Ovary (tissue), 10 donors: ENCODE measurements at places on chromosomes 3 and 15.

DNA sequence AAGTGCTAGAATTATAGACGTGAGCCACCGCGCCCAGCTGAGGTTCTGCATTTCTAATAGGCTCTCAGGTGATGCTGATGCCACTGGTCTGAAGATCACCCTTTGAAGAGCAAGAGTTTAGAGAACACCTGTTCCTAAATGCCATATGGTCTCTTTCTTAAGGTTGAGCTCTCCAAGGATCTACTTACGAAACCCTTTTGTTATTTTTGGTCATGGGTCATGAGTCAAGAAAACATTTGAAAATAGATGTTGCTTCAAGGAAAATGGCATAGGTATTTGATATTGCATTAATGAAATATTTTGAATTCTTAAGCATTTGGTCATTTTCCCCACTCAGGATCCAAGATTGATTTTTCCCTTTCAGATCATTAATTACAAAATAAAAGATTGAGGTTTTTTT is 74.7 kb upstream of the SOX2 start:
- no peaks in the 10 kb centered on the region for H3K27me3 ChIP-seq
- H3K4me1 ChIP-seq, result no peaks in the 10 kb centered on the region
- H3K36me3 ChIP-seq, result no peaks in the 10 kb centered on the region

DNA sequence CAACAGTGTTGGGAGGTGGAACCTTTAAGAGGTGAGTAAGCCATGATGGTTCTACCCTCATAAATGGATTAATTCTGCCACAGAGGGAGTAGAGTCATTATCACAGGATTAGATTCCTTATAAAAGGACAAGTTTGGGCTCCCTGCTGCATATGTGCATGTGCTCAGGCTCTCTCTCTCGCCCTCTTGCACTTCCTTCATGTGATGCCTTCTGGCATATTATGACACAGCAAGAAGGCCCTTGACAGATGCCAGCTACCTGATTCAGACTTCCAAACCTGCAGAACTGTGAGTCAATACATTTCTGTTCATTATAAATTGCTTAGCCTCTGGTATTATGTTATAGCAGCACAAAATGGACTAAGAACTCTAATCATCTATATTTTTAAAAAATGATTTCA is 205.3 kb downstream of the CTNNB1 start:
- no peak overlapping the region for H3K27ac ChIP-seq
- H3K4me3 ChIP-seq, result no peak overlapping the region
- no peaks in the 10 kb centered on the region for H3K4me1 ChIP-seq
- no peaks in the 10 kb centered on the region for H3K27me3 ChIP-seq
- no peaks in the 10 kb centered on the region for H3K36me3 ChIP-seq
- no peak for DNase-seq

GRCh38 chr3:157868196-157868595 is 238.0 kb downstream of the SHOX2 start:
- H3K36me3 ChIP-seq, result no peaks in the 10 kb centered on the region
- no peak overlapping the region for H3K4me3 ChIP-seq
- no peak for DNase-seq
- no peak overlapping the region for H3K27ac ChIP-seq

DNA sequence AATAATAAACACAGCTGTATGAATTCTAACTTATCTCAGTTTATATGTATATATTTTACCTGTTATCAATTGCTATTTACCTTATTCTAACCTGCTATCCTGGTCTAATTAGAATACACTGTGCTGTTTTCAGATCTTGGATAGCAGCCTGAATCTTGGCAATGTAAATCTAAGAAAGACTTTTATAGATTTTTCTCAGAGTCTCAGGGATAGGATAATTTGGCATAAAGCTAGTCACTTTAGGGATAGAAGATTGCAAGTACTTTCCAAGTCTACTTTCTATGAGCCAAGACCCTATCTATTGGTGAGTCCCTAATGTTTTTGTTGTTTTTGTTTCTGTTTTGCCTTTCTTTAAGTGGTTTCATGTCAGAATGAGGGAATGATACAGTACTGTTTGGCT is 695.7 kb downstream of the NAALADL2 start:
- no peaks in the 10 kb centered on the region for H3K27me3 ChIP-seq
- no peaks in the 10 kb centered on the region for H3K4me1 ChIP-seq
- no peak overlapping the region for H3K4me3 ChIP-seq
- no peak for DNase-seq
- H3K36me3 ChIP-seq, result no peaks in the 10 kb centered on the region

DNA sequence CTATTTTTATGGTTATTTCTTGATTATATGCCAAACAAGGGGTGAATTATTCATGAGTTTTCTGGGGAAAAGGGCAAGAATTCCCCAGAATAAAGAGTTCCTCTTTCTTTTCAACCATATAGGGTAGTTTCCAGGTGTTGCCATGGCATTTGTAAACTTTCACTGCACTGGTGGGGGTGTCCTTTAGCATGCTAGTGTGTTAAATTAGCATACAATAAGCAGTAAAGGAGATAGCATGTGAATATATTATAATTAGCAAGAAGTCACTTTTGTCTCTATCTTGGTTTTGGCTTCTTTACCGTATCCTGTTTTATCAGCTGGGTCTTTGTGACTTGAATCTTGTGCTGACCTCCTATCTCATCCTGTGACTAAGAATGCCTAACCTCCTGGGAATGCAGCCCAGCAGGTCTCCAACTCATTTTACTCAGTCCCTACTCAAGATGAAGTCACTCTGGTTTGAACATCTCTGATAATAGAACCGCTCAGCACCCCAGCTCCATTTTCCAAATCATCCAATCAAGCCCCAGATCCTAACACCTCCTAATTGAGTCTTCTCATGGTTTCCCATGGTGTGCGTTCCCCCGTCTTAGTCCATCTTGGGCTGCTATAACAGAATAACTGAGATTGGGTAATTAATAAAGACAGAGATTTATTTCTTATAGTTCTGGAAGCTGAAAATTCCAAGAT is 3.4 kb upstream of the SELENOT start:
- no peak overlapping the region for H3K27ac ChIP-seq
- H3K4me1 ChIP-seq, result peaks cover 5% of the 10 kb centered on the region
- H3K27me3 ChIP-seq, result no peaks in the 10 kb centered on the region
- H3K4me3 ChIP-seq, result no peak overlapping the region
- H3K36me3 ChIP-seq, result no peaks in the 10 kb centered on the region

- no peak for DNase-seq
- no peaks in the 10 kb centered on the region for H3K36me3 ChIP-seq
- no peaks in the 10 kb centered on the region for H3K27me3 ChIP-seq
- H3K4me3 ChIP-seq, result no peak overlapping the region
Measured at GRCh38 chr15:45650889-45651525, 16.2 kb downstream of the SQOR start.

DNA sequence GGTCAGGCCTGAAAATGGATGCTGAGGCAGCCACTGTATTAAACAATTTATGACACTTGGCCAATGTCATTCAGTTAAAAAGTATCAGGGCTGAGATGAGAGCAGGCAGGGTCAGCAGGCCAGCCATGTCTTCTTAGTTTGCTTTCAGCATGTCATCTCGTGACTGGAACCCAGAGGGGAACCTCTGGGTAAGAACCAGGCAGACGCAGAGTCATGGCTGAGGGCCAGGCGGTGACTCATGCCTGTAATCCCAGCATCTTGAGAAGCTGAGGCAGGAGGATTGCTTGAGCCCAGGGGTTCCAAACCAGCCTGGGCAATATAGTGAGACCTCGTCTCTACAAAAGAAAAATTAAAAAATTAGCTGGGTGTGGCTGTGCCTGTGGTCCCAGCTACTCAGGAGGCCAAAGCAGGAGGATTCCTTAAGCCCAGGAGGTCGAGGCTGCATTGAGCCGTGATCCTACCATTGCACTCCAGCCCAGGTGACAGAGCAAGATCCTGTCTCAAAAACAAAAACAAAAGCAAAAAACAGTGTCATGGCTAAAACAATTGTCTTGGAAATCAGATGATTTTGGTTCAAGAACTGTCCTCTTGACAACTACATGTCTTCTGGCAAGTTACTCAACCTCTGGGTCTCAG is 11.7 kb downstream of the BCL2L10 start:
- no peak overlapping the region for H3K27ac ChIP-seq
- peak; percentile 62 for DNase-seq
- H3K4me1 ChIP-seq, result peaks cover 2% of the 10 kb centered on the region
- no peak overlapping the region for H3K4me3 ChIP-seq
- no peaks in the 10 kb centered on the region for H3K36me3 ChIP-seq

DNA sequence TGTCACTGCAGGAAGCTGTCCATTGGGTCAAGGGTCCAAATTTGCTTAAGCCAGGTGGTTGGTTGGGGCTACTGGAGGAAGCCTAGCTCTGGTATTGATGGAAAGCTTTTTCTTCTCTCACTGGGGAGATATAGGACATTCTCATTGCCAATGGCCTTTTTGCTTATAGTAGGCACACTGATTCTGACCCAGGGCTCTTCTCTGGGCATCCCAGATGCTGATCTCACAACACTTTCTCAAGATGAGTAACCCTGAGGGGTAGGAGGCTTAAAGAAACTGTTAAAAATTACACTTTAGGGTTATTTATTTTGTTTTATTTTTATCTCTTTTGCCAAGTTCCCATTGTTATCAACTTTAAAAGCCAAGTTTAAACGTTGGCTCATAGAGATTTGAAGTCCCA is 337.8 kb downstream of the LRRC3B start:
- no peaks in the 10 kb centered on the region for H3K27me3 ChIP-seq
- DNase-seq, result no peak
- no peaks in the 10 kb centered on the region for H3K36me3 ChIP-seq

- H3K27me3 ChIP-seq, result no peaks in the 10 kb centered on the region
- H3K4me1 ChIP-seq, result no peaks in the 10 kb centered on the region
- H3K36me3 ChIP-seq, result no peaks in the 10 kb centered on the region
- H3K4me3 ChIP-seq, result no peak overlapping the region
Measured at GRCh38 chr3:79081335-79081734, 686.5 kb downstream of the ROBO1 start.

DNA sequence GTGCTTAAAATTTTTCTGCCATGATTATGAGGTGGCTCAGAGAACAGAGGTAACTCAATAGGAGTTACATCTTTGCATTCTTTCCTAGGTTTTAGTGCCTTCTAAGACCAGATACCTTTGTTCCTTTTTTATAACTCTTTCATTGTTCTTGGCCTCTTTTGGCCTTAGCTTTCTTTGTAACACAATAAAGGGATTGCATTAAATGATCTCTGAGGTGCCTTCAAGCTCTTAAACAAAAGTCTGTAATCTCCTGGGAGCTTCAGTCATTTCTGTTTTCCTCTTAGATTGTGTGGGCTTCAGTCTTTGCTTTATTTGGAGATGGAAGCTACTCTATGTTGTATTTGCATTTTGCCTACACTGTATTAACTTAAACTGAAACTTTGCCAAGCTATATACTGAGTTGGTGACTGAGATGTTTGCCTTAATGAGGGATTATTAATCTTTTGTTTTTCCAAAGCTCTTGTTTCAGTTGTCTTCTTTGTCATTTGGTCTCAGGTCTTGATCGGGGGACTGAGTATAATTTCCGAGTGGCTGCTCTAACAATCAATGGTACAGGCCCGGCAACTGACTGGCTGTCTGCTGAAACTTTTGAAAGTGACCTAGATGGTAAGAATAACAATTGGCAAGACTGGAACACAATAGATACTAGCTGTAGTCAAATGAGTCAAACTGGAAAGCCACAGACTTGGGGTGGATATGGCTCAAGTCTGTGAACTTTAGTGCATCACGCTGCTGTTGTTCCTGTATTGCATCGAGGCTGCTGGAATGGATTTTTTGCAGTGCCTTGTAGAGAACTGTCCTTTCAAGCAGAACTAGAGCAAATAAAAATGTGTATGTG is 110.3 kb downstream of the HCN4 start:
- DNase-seq, result no peak
- H3K27me3 ChIP-seq, result no peaks in the 10 kb centered on the region
- H3K27ac ChIP-seq, result no peak overlapping the region
- H3K36me3 ChIP-seq, result no peaks in the 10 kb centered on the region

GRCh38 chr3:99919694-99920093 is 102.0 kb downstream of the CMSS1 start:
- no peak for DNase-seq
- H3K4me1 ChIP-seq, result peaks cover 4% of the 10 kb centered on the region
- no peak overlapping the region for H3K27ac ChIP-seq
- H3K36me3 ChIP-seq, result no peaks in the 10 kb centered on the region
- H3K27me3 ChIP-seq, result no peaks in the 10 kb centered on the region

GRCh38 chr3:21585216-21585740 is 165.7 kb downstream of the ZNF385D start:
- no peaks in the 10 kb centered on the region for H3K27me3 ChIP-seq
- H3K36me3 ChIP-seq, result no peaks in the 10 kb centered on the region
- no peak overlapping the region for H3K4me3 ChIP-seq
- no peak for DNase-seq
- H3K4me1 ChIP-seq, result no peaks in the 10 kb centered on the region

- DNase-seq, result no peak
- H3K36me3 ChIP-seq, result no peaks in the 10 kb centered on the region
- H3K4me1 ChIP-seq, result peaks cover 27% of the 10 kb centered on the region
- H3K27ac ChIP-seq, result peak overlapping the region; percentile 81
- H3K27me3 ChIP-seq, result no peaks in the 10 kb centered on the region
Measured at GRCh38 chr15:67185051-67185450, 69.4 kb downstream of the AAGAB start.

DNA sequence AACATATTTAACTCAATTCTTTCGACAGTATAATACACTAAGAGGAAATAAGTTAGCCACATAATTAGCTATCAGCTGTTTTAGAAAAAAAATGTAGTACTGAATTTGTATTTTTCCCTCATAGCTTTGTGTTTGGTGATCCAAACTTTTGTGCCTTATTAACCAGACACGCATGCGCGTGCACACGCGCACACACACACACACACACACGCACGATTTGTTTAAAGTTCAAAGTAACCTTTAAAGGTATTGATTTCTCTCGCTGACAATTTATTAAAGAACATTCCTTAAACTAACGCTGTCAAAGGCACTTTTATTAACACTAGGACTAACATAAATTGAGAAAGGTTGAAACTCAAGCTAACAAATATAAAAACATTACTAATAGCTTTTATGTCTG is 198.9 kb downstream of the ROBO1 start:
- no peaks in the 10 kb centered on the region for H3K36me3 ChIP-seq
- no peak for DNase-seq
- H3K4me1 ChIP-seq, result no peaks in the 10 kb centered on the region
- H3K27me3 ChIP-seq, result no peaks in the 10 kb centered on the region

GRCh38 chr3:114319453-114319852 is 25.6 kb downstream of the TIGIT start:
- no peaks in the 10 kb centered on the region for H3K36me3 ChIP-seq
- H3K27ac ChIP-seq, result no peak overlapping the region
- no peak overlapping the region for H3K4me3 ChIP-seq
- no peaks in the 10 kb centered on the region for H3K27me3 ChIP-seq
- DNase-seq, result no peak

DNA sequence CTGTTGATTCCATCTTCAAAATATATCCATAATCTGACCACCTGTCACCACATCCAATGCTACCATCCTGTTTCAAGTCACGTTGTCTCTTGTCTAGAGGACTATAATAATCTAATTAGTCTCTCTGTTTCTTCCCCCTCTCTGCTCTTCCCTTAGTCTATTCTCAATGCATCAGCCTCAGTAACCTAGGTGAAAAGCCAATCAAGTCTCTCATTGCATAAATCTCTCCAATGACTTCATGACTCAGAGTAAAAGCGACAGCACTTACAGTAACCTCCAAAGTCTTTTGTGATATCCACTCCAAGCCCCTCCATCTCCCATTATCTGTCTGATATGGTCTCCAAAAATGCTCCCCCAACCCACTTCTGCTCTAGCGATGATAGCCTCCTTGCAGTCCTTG is 7.2 kb downstream of the UBA3 start:
- H3K4me3 ChIP-seq, result no peak overlapping the region
- no peak overlapping the region for H3K27ac ChIP-seq
- no peaks in the 10 kb centered on the region for H3K36me3 ChIP-seq
- no peaks in the 10 kb centered on the region for H3K27me3 ChIP-seq
- H3K4me1 ChIP-seq, result peaks cover 2% of the 10 kb centered on the region

- no peaks in the 10 kb centered on the region for H3K27me3 ChIP-seq
- H3K36me3 ChIP-seq, result no peaks in the 10 kb centered on the region
- no peak for DNase-seq
- H3K27ac ChIP-seq, result no peak overlapping the region
Measured at GRCh38 chr3:111585217-111585616, 9.9 kb downstream of the ZBED2 start.

- no peaks in the 10 kb centered on the region for H3K36me3 ChIP-seq
- no peaks in the 10 kb centered on the region for H3K27me3 ChIP-seq
- no peak overlapping the region for H3K4me3 ChIP-seq
Measured at GRCh38 chr3:13015286-13016082, 57.7 kb downstream of the IQSEC1 start.
